ENCODE measurements at places on chromosomes 13 and 19. TPM values are rescaled to one million over a fixed set of nuclear protein-coding genes. Genes with fewer than 3 reads are reported as not detected.

Gene NTN5
- 0.18 TPM for polyA plus RNA-seq

Gene KCNK6
- polyA plus RNA-seq: 7.7 TPM

Gene SLC10A2
- not detected for polyA plus RNA-seq

Gene ZNF543
- 1.1 TPM for polyA plus RNA-seq

Gene RASIP1
- 66.2 TPM for polyA plus RNA-seq

Gene SERTM1
- not detected for polyA plus RNA-seq

Gene SYDE1
- 40.1 TPM for polyA plus RNA-seq

Gene CBY2
- polyA plus RNA-seq: not detected

Gene RNF225
- polyA plus RNA-seq: not detected

Gene KLF1
- polyA plus RNA-seq: not detected

Gene ZNF699
- 0.48 TPM for polyA plus RNA-seq

Gene TSKS
- 0.03 TPM for polyA plus RNA-seq

Gene MAB21L1
- polyA plus RNA-seq: 0.03 TPM

Gene ODAD3
- 0.05 TPM for polyA plus RNA-seq

Gene ZNF99
- polyA plus RNA-seq: not detected

Gene CACNG8
- 0.11 TPM for polyA plus RNA-seq

Gene ZNF600
- polyA plus RNA-seq: 5.8 TPM

Gene CD37
- polyA plus RNA-seq: not detected

Gene EFNB2
- polyA plus RNA-seq: 50.4 TPM

Gene NXNL1
- not detected for polyA plus RNA-seq

Gene SYNGR4
- polyA plus RNA-seq: not detected

Gene NBEA
- polyA plus RNA-seq: 3.0 TPM

Gene TRPM4
- 17.6 TPM for polyA plus RNA-seq

Gene JSRP1
- not detected for polyA plus RNA-seq

All from endothelial cell of umbilical vein (primary cell).